ENCODE measurements at places on chromosomes 3 and 15. TPM values are rescaled to one million over a fixed set of nuclear protein-coding genes. Genes with fewer than 3 reads are reported as not detected.

LSAMP gene
- 15.3 TPM for total RNA-seq

KNG1 gene
- 0.17 TPM for total RNA-seq

AHSG gene
- total RNA-seq: not detected

MELTF gene
- 14.9 TPM for total RNA-seq

CPNE4 gene
- 99.7 TPM for total RNA-seq

SH2D7 gene
- total RNA-seq: not detected

DENND4A gene
- 23.1 TPM for total RNA-seq

CCDC191 gene
- total RNA-seq: 3.2 TPM

DNA sequence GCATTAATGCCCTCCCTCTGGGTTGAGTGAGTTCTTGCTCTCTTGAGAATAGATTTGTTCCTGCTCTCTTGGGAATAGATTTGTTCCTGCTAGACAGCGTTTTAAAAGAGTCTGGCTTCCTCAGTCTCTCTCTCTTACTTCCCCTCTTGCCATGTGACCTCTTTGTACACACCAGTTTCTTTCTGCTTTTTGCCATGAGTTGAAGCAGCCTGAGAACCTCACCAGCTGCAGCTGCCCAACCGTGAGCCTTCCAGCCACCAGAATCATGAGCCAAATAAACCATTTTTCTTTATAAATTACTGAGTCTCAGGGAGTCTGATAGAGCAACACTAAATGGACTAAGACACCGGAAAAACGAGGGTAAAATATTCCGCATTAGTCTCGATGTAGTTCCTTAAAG is 253.6 kb downstream of the CNTN6 start:
- no peak for DNase-seq

DNA sequence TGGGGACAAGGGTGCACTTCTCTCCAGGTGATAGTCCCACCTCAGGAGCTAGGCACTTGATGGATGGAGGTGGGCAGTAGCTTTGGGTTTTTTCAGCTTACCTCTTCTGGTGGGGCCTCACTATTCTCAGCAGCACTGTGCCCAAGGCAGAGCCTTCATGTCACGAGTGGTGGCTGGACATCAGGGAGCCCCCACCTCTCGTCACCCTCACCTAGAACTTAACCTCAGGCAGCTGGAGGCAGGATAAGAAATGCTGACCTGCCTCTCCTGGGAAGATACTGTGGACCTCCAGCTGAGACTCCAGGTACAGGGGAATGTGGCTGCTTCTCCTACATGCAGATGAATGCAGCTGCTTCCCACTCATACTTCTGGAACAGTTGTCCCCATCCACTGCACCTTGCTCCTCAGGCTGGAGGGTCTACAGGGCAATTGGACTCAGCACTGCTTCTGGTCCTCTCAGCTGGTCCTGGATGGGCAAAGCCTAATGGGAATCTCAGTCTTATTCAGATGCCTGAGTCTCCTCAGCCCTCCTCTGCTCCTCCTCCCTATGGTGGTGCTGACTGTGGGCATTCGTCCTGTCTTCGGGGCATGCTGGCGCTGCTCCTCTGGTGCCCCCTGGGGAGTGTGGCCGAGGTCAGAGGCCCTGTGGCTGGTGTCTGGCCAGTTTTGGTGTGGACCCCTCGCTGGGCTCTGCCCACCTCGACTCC is 129.9 kb downstream of the KLF13 start:
- no peak for DNase-seq

DNA sequence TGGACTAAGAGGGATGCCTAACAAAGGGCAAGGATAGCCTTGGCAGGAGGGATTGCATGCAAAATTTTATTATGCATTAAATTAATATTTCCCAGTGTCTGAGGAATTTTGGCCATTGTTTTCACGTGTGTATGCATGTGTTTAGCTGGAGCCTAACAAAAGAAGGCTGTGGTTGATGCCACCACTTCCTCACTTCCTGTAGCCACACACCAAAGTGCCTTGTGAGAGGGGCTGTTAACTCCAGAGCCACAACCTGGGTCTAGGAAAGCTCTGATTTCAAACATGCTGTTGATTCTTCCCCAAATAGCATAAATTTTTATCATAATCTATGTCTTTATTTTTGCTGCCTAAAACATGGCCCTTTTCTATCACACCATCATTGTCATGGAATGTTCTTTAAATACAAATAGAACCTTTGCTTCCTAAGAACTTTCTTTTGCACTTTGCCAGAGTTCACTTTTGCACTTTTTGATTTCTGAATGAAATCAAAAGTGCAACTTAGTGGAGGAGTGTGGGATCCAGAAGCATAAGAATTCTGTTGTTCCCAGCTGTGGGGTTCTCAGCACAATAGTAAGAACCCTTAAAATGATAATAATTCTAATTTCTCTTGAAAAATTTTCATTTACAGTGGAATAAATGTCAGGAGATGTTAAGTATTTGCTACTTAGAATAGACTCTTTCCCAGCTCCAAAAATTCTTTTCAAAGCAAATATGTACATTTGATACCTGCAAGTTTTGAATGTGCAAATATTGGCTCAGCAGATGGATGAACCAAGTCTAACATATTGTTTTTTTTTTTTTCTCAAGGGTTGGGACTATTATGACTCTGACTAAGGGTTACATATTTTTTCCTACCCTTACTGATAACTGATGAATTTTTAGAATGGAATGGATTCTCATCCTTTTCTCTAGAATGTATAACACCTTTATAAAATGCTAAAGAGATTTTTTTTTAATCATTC is 35.6 kb upstream of the SPTSSB start:
- no peak for DNase-seq

DNA sequence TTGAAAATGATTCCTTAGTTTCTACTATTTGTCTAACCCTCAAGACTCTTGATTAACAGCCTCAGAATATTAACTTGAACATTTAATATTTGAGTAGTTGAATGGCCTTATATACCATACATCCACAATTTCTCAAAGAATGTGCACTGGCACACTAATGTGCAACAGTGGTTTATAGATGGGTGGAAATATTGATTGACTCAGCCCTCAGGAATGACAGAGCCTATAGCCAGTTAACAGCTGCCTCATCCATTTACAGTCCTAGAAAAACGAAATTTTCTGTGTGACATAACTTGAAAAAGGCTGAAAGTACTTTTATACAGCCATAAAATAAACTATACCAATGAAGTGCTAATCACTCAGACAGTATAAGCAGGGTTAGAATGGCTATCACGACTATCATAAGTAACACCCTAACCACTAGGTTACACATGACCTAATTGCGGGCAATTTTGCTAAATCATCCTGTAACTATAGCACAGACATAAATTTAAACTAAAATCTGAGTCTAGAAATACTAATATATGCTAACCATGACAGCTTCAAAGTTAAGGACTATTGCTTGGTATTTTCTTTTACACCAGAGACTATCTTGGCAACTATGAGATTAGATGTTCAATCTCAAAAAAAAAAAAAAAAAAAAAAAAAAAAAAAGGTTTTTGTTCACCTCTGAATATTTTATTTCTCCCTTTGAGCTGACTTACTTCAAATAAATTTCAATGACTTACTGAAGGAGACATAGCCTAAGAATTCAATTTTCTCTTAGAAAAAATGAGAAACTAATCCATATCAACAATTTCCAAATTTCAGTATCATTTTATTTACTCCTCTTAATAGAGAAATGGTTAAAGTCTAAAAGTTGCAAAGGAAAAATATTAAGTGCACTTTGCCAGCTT is 9.3 kb downstream of the SECISBP2L start:
- no peak for DNase-seq

DNA sequence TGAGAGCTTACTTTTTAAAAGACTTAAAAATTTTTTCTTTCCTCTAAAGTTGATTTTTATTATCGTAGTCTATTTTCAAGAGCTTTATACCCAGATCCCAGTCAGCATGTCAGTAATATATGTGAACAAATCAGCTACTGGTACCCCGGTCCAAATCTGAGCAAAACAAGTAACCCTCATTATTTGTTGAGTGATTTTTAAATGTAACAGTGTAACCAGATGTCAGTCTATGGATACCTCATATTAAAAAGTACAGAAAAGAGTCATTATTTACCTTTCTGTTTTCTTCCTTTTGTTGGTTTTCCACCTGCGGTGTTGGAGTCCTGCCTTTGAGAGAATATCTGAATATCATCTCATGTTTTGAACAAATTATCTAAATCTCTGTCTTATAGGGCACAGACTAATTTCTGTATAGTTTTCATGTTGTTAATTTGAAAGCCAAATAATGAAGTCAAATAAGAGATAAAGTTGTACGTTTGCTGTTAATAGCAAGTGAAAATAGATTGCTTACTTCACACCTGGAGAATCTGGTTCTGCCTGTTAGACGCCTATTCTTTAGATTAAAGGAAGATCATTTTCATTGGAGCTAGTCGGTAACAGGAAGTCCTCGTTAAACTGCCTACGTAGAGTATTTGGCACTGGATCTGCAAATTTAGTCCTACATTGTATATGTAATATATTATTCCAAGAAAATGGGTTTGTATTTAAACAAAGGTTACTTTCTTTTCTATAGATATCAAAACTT is at the start of gene STX19:
TSS of gene STX19 (minus strand) at position 505 of the 745 bp plus-strand sequence. CDS start 13,328 bp downstream, outside the sequence.
- DNase-seq: no peak

GRCh38 chr3:150223558-150223957 is 184.5 kb upstream of the TSC22D2 start:
- DNase-seq: no peak

DNA sequence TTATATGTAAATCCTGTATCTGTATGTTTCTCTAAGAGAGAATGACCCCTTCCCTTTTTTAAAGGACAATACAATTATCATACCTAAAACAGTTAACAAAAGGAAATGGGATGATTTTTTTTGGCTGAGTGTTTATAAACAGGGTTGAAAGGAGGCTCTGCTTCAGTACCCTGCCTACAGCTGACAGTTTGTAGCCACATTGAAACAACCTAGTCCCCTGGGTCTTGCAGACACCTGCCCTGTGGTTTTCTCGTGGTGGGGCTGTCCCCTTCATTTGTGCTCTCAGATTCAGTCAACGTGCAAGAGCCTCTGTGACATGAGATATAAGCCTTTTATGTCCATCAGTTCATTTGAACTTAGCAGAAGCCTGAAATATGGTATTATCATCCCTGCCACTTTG is 2.3 kb upstream of the HMCES start:
- DNase-seq: no peak

DNA sequence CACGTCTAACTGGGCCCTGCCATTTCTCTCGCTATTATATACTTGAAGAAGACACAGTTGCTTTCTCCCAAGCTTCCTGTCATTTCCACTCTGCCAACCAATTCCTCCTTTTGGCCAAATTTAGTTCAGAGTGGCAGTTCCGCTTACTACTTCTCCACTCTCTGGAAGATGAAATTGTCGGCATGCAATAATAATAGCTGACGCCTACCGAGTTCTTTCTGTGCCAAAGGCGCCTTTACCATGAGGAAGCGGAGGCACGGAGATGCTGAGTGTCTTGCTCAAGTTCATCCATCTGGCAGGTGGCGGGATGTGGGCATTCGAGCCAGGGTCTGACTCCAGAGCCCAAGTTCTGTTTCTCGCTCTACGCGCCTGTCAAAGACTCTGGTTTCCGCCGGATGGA is 14.6 kb upstream of the NRROS start:
- DNase-seq: peak; percentile 72

- DNase-seq: no peak
These were observed 151.0 kb downstream of the FAM43A start for GRCh38 chr3:194836661-194837060.

DNA sequence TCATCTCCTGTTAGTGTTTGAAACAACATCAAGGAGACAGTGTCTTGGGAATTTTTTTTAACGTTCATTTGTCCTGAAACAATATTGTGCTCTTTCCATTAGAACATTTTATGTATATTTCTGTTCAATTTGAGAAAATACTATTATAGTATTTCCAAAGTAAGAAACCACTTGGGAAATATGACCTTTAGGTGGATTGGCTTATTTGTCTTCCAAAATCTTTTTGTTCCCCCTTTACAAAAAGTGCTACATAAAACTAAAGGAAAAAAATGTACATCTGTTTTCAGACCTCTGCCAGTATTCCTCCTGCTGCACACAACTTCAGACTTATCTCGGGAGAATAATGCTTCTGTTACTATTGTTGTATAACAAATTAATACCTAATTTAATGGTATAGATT is 165.9 kb upstream of the AGTR1 start:
- no peak for DNase-seq

GRCh38 chr15:79635897-79636561 is 203.9 kb downstream of the MINAR1 start:
- DNase-seq: no peak

DNA sequence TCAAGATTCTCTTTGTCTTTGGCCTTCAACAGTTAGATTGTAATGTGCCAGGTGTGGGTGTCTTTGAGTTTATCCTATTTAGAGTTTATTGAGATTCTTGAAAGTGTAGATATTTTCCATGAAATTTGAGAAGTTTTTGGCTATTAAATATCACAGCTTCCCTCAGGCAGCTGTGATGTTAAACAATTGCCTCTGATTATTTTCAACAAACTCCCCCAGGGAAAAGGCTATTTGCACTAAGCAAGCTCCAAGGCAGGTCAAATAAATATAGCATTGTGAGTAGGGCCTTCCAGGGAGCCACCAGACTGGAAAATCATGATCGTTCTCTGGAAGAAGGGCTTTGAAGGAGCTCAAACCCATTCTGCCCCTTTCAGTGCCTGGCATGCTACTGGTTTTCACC is 107.0 kb downstream of the EEFSEC start:
- DNase-seq: no peak

All from heart left ventricle (tissue), 16 donors.